ENCODE measurements at places on chromosomes 2 and 18.

DNA sequence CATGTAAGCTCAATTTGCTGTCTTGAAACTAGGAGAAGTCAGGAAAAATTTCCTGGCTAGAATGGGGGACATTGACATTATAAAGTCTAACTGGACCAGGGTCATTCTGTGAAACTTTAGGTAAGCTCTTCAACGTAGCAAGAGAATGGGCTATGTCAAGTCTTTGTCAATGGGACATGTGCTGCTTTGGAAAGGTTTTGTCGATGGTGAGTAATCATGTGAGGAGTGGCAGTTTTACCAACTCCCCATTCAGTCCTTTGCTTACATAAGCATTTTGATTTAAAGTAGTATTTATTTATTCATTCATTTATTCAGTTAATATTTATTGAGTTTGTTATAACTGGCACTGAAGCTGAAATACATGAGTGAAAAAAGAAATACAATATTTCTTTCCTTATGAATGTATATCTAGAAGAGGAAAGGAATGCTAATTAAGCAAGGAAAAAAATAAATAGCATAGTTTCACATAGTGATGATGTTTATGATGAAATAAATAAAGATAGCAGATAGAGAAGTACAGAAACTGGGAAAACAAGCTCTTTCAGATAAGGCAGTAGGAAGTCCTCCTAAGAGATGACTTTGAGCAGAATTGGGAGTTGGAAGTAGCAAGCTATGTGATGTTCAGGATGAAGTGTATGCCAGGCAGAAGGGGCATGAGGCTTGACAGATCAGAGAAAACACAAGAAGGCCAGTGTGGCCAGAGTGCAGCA is 25.4 kb upstream of the RAB27B start:
- DNase-seq = no peak

DNA sequence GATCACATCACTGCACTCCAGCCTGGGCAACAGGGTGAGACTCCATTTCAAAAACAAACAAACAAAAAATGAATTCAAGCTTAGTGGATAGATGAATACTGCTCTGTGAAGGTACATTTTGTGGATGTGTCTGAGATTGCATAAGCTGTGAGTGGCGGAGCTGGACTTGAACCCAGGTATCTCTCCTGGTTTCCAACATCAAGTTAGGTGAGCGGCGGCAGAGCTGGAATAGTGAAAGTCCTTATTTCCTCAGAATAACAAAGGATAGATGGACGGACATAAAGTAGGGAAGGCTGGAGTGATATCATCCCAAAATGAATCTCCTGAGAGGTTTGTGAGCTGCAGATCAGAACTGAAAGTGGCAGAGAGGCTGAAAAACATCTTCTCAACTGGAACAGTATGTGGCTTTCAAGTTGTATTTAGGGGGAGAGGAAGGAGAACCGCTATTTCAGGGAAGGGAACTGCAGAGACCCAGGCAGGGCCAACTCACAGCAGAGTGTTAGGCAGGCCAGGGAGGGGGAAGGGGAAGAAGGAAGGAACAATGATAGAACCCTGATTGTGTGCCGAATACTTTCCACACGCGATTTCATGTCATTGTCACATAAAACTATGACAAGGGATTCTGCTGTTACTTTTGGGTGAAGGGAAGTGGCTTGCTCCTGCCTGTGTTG is 106.2 kb downstream of the LPIN1 start:
- no peak for DNase-seq

DNA sequence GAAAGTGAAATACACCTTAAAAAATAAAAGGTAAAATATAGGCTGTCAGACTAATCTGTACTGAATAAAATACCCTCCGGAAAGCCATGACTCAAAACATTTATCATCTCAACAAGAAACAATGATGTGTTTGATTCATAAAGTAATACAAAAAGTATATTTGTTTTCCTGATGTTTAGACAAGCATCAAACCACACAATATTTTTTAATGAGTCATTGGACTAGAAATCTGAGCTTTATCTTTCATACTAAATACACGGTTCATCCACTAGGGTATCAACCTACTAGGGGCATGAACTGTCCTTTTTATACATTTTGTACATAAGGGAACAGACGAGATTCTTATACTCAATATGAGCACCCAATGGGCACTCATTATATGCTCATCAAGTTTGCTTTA is 31.3 kb downstream of the CD226 start:
- no peak for DNase-seq

DNA sequence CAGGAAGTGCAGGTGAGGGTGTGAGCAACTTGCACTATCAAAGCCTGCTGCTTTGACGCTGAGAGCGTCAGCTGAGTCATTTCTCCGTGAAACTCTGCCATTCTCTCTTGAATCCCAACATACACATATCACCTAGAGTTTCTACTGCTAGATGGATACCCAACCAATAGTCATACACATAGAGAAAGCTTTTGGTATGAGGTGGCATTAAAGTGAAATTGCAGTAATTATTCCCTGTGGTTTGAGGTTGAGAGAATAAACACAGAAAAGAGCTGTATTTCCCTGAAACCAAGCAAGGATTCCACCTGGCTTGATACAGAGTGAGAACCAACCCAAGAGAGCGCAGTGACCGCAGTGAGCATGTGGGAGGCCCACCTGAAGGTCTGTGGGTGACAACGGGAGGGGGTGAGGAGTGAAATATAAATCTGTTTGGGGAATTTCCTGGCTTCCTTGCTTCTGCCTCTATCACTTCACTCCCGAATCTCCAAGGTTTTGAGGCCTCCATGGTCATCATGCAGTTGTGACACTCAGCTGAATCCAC is 28.8 kb upstream of the TMEM18 start:
- no peak for DNase-seq

- DNase-seq = no peak
Measured at GRCh38 chr18:32553174-32553573, 82.5 kb upstream of the GAREM1 start.

- DNase-seq = no peak
Measured at GRCh38 chr2:232863996-232864395, 6.1 kb upstream of the SNORC start.

GRCh38 chr2:198135481-198135934 is 331.1 kb downstream of the PLCL1 start:
- DNase-seq = no peak

DNA sequence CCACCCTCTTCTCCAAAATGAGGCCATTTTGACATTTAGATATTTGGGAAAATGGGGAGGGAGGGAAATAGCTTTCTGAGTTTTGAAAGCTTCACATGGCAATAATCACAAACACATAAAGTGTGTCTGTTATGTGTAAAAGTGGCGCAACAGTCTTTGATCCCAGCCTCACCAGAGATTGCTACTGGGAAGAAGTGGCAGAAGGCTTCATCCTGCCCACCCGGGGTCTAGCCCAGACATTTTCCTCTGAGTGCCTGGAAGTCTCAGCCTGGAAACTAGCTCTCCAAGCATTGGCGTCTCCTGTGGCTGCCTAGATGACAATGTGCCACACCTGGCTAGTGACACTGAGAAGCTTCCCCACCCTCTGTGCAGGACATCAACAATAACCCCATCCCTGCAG is 1.7 kb upstream of the LBH start:
- DNase-seq = no peak

DNA sequence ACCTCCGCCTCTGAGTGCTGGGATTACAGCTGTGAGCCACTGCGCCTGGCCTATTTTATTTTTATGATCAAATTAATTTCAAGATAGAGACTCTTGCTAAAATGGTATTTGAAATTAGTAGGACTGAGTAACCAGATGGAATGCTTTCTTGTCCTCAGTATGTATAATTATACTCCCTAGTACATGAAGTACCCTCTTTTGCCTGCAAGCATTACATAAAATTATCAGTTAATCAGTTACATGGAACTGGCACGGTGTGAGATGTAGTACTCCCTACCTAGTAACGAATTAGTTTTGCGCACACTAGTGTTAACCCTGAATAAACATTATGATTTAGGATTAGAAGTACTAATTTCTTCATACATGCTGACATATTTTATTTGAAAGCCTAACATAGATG is 41.6 kb downstream of the RBBP8 start:
- no peak for DNase-seq

- DNase-seq = no peak
Measured at GRCh38 chr2:7984693-7985353, 697.0 kb upstream of the ID2 start.

DNA sequence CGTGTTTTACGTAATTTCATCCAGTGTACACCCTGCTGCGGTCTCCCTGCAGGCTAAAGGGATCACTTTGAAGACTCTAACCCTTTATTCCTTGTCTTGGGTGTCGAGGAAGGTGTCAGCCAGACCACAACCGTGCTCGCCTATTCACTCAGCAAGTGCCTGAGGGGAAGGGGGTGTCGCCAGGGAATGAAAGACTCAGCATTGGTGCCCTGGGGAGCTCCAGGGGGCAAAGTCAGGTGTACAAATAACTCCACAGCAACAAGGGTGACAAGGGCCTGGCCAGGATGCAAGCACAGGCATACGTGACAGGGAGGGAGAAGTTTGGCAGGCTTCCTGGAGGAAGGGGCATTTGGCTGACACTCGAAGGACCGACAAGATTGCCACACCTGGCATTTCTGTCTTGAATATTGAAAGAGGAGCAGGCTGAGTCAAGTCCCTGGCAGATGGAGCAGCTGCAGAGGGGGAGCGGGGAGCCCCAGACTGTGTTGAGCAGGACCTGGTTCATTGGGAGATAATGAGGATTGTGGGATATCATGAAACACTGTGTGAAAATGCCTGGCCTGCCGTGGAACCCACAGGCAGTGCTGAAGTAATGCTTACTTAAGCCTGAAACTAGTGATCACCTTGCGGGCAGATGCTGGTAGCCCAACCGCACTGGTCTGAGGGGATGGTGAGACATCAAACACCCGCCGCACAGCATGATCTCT is 93.9 kb downstream of the RHOB start:
- no peak for DNase-seq

- no peak for DNase-seq
Measured at GRCh38 chr2:97663626-97663961, 250 bp downstream of the ACTR1B start.

DNA sequence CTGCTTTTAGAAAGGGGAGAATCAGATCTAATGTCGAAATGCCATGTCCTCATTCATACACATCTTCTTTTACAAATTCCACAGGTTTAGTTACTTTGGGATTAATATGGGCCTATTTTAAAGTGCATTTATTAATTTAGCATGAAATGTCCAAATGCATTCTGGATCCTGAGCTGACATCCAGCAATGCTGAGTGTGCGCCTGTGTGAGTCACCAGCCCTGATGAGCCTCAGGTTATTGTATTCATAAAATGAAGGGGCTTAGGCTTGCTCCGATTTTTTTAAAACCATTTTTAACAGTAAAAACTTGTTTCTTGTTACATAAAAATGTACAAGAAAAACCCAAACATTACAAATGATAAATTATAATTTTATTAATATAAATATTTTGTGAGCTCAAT is 94.1 kb downstream of the SH3YL1 start:
- peak; percentile 33 for DNase-seq

GRCh38 chr18:7000484-7001096 is 117.0 kb downstream of the LAMA1 start:
- DNase-seq = peak; percentile 52

GRCh38 chr2:131646669-131647297 is 119.1 kb downstream of the CCDC74A start:
- DNase-seq = no peak

DNA sequence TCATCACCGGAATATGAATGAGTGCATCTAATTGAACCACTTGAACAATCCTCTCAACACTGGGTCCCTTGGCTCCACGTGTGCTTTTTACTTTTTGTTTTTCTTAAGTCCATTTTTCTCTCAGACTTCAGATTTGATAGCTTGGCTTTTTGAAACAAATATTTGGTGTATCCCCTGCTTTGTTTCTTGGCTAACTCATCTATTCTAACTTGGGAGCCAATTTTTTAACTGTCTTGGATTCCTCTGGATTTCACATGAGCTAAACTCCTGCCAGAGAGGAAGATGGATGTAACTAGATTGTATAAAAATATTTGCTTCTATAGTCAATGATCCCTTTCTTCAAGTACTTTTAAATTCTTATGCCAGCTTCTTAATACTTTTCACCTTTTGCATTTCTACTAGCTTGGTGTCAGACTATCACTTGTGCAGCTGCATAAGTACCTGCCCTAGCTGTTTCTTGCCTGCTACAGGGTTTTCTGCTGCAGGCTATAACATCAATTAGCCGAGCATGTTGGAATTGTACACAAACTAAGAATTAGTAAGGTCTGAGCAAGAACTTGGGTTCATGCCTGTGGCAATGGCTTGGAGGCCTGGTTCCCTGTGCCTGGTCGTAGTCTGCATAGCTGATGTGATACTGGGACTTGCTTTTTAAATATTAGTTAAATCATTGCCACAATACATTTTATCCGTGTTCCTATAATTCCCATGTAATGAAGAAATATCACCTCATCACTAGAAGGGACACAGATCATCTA is 281.5 kb downstream of the EN1 start:
- DNase-seq = no peak

- DNase-seq = no peak
Measured at GRCh38 chr2:18268400-18268799, 292.1 kb downstream of the RDH14 start.

DNA sequence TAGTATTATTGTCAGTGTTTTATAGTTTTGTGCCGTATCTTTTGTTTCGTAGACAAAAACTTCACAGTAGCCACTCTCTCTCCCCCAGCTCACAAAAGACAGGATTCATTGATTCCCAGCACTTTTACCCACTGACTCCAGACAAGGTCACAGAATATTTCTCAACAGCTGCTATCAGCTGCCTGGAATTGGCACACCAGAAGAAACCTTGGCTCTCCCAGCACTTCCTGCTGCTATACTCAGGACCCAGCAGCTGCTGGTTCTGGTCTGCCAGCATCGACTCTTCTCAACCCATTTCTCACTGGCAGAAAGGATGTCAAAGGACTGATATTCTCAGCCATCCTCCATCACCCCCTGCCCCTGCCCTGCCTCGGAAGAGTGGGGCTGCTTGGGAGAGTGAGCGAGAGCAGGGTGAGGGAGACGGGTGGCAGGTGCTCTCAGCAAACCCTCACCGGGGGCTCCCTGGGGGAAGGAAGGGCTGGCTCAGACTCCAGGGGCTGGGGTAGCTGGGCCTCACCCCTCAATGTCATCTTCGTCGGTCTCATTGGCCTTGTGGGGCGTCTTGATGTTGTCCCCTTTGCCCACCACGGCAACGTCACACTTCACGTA is 6.1 kb upstream of the OTOF start:
- DNase-seq = peak; percentile 9

GRCh38 chr18:55395799-55396198 is 192.2 kb downstream of the TCF4 start:
- no peak for DNase-seq

- no peak for DNase-seq
Measured at GRCh38 chr2:7007846-7008741, 90.9 kb downstream of the RNF144A start.

DNA sequence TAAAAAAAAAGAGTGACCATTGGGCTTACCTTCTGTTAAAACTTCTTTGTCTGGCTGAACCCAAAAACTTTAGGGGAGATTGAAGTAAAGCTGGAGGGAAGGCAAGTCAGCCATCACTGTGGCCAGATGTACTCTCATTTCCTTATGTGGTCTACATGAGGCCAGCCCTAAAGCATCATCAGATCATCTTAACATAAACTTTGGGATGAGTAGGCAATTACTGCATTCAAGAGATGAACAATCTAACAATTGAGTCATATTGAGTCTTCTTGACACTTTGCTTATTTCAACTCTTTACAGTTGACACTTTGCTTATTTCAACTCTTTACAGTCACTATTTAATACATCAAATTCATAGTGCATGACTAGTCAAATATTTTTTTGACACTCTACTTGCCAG is 155.6 kb downstream of the QPCT start:
- no peak for DNase-seq

GRCh38 chr18:41955688-41956087 is 654 bp downstream of the PIK3C3 start:
- DNase-seq = peak; percentile 20

- DNase-seq = no peak
Measured at GRCh38 chr2:175170659-175171304, 2.8 kb upstream of the ATF2 start.

All from NCI-H2081 (cell line).